ENCODE measurements at places on chromosomes 2 and 18.

- no peak for DNase-seq
These were observed 45.6 kb downstream of the PARD6G start for GRCh38 chr18:80201739-80202138.

GRCh38 chr2:230955163-230955737 lies 30.2 kb upstream of the GPR55 start:
- DNase-seq: no peak

- DNase-seq: no peak
These were observed 225.9 kb upstream of the RASGRP3 start for GRCh38 chr2:33250417-33251029.

GRCh38 chr18:46061387-46061786 lies 10.7 kb downstream of the PSTPIP2 start:
- no peak for DNase-seq

DNA sequence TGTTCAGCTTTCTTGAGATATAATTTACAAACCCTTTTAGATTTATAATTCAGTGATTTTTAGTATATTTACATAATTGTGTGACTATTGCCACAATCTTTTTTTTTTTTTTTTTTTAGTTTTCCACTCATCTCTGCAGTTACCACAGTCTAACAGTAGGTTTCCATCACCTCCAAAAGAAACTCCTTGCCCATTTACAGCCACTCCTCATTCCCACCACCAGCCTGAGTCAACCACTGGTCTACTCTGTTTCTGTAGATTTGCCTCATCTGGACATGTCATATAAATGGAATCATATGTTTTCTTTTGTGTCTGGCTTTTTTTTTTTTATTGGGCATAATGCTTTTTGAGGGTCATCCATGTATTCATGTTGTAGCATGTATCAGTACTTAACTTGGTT lies 16.1 kb downstream of the MTX2 start:
- no peak for DNase-seq

DNA sequence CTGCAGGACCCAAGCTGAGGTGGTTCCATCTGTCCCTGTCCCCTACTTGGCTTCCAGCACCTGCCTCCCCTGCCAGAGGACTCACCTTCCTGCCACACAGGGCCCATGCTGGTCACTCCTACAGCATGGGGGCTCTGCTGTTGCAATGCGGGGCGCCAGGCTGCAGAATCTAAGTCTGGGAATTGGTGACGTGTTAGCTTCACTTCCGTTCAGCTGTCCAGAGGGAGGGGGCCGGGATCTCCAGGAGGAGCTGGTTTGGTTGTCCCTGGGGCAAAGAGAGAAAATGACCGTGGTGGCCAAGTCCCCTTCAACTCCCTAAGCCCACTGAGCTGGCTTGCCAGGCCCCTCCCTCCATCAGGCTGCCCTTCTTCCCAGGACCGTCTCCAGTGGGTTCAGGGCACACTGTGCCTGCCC lies 69.5 kb downstream of the IL1R2 start:
- DNase-seq: no peak

- DNase-seq: no peak
These were observed 8.5 kb downstream of the ONECUT2 start for GRCh38 chr18:57443702-57444101.

DNA sequence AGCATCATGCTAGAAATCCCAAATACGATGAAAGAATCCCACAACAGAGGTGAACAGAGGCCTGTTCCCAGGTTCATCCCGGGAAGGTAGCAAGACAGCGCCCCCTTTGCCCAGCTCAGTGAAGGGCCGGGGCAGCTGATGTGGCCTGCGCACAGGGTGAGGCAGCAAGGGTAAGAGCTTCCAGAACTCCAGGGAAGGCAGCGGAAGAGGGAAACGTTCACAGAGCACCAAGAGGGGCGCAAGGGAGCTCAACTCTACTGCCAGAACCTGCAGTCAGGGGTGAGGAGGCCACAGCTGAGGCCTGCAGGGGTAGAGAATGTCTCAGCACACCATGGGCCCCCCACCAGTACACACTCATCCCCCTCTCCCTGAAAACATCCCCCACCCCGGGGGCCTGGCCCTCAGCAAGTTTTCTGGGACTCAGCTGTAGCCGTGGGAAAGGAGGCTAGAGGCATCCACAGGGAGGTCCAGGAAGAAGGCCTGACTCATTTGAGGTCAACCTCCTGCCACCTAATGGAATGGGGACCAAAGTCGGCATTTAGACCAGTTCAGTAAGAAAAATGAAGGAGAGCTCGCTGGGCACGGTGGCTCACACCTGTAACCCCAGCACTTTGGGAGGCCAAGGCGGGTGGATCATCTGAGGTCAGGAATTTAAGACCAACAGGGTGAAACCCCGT lies 95.6 kb upstream of the ASAP2 start:
- no peak for DNase-seq

DNA sequence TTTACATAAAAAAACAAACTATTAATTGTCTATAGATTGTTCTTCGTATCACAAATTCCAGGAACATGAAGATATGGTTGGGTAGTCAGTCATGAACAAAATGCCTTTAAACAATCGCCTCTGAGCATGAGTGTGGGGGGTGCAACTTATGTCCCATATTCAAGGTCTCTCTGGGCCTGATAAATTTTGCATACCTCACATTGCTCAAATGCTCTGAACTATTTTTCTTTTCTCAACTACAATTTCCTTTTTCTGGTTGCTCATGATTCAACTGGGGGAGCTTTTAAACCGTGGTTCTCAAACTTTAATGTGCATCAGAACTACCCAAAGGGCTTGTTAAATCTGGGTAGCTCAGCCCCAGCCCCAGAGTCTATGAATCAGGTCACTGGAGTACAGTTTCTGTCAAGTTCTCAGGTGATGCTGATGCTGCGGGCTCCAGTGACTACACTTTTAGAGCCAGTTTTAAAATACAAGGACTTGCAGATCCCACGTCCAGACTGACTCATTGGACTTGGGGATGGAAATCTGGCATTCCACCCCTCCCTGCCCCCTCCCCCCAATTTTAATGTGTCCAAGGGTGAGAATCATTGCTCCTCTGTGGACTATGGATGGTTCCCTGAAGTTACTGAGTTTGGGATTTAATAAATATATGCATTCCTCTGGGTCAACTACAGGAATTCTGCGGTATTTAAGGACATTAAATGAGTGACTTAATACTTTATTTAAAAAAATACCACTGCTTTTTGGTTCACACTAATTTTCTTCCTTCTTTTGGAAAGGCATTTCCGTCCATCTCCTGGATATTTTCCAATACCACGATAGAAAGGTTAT lies 1.5 kb upstream of the GPD2 start:
- DNase-seq: no peak

- DNase-seq: no peak
These were observed 269.6 kb downstream of the ARHGAP15 start for GRCh38 chr2:143398781-143399180.

- DNase-seq: no peak
These were observed 290.8 kb downstream of the KCNS3 start for GRCh38 chr2:18169121-18169892.

GRCh38 chr2:186862869-186863709 lies 14.1 kb upstream of the ZSWIM2 start:
- no peak for DNase-seq

DNA sequence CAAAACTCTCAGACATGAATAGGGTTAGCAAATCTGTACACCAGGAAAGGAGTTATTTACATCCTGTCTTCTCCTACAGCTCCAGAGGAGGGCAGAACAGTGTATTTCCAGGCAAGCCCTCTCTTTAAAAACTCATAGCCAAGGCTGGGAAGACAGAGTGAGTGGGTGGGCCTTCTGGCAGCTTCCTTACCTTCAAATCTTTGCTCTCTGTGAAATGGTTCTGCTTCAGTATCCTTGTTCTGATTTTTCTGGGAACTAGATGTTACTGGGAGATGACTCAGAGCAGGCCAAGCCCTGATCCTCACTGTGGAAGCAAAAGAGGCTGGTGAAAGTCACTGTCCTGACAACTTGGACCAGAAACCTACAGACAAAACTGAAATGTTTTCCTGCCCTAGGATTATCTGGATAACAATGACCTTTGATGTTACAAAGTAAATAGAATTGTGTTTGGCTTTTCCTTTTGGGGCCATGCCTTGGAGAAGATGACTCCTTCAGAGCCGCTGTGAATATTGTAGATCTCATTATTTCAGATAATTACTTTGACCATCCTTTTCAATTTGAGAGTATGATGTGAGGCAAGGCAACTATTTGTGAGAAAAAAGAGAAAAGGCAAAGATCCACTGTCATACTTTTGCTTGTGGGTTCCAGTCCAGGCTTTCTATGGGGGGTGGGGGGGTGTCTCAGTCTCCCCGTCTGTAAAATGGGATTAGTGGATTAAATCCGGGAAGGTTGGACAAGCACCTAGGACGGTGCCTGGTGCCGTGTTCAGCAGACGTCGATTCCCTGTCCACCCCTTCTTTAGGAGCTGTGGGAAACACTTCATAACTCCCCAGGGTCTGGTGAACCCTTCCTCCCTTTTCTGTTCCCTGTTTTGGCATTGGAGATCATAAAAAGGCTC lies 644 bp upstream of the QPCT start:
- no peak for DNase-seq

DNA sequence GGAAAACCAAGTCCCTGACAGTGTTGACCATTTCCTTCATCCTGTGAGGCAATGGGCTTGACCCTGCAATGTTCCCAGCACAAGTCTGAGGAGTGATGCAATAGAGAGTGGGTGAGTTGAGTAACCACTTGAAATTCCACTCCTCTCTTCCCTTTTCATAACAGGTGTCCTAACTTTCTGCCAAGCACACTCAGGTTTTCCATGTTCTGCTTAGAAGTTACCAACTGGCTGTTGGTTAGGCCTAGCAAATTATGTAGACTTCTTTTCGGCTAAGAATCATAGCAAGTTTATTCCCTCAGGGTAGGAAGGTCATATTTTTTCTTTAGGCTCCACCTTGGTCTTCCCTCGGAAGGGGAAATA lies 11.5 kb downstream of the GNLY start:
- DNase-seq: no peak

GRCh38 chr2:191209340-191209739 lies 35.9 kb upstream of the MYO1B start:
- no peak for DNase-seq

DNA sequence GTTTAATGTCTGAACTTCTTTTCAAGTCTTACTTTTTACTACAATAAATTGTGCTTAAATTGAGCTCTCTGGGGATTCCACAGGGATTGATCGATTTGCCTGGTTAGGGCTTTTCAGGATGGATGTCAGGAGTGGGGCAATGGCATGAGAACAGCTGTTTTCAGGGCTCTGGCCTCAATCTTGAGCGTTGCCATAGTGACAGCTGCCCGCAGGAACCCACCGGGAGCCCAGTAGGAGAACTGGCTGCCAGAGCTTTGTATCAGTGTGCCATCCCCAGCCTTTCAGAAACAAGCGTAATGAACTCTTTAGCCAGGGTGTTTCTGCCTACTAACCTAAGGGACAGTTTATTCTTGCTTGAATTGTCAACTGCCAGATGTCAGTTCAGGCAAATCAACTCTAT lies 93.5 kb downstream of the GALNT3 start:
- DNase-seq: no peak

DNA sequence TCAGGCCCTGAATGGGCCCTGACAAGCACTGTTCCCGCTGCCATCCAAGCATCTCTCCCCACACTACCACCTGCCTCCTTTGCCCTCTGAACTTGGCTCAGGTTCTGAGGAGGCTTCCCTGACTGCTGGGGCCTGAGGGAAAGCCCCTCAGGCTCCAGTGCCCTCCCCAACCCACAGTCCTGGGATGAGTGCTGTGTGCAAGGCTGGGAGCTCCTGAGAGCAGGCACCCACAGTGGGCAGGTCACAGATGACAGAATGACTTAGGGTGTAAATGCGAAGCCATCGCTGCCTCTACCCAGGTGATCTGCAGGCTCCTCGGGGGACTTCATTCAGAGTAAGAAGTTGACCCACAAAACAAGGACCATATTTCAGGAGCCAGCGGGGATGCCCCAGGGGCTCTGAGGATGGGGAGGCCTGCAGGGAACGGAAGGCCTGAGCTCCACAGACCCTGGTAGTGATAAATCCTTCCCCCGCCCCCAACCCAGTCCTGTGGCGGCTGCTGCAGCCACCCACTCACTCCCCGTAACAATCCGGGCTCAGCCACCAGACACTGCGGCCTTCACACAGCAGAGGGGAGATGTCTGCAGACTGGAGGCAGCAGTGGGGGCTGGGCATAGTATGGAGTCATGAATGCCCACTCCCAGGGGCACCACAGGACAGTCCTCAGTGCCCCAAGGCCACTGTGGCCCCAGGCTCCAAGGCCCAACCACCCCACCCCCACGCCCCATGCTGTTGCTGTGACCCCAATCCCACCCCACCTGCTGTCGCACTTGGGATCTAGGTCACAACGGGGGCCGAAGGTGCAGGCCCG lies 8.9 kb downstream of the BIN1 start:
- no peak for DNase-seq

GRCh38 chr2:134739879-134740301 lies 21.1 kb upstream of the TMEM163 start:
- no peak for DNase-seq

- no peak for DNase-seq
These were observed 97.0 kb downstream of the NEB start for GRCh38 chr2:151637271-151637781.

DNA sequence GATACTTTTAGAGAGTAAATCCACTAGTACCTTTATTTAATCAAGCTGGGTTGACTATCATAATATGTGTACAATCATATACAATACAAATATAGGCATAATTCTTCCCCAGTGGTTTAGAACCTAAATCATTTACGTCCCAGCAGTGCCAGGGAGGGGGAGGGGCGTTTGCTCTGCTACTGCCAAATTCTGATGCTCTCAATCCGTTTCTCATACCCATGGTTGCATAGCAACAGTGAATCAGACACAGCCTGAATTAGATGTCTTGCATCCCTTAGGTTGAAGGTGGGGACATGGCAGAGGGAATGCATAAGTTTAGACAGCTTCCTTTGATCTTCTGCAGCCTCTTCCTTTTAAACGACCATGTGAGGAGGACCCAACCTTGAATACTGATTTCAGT lies 135.4 kb downstream of the ABCA12 start:
- no peak for DNase-seq

DNA sequence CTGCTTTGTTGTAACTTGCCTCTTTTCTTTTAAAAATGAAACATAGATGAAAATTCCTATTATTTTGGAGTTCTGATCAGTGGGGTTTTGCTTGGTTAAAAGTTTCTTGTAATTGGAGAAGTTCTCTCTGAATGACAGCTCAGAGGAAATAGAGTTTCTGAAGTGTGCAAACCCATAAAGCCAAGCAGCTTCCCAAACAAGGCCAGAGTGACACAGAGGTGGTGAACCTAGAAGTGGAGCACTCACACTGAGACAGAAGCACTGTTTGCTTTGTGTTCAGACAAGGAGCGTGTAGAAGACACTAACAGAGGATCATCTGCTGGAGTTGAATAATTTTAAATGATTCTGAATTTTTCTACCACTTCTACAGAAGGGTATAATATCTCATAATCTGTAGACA lies 49.2 kb downstream of the FBXO48 start:
- DNase-seq: no peak

DNA sequence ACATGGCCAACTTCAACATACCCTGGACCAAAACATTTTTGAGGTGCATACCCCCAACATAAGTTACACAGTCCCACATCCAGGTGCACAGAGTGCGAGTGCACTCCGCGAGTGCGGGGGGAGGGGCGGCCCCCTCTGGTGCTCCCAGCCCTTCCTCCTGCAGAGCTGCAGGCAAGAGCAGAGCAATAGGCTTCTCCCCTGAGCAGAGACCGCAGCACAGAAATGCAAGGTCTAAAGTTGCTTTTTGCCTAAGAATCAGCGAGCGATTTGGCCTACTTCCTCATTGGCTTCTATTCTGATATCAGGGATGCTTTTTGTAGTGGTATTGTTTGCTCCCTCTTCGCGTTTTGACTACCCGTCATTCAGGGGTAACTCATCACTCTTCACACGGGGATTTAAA lies 40.6 kb downstream of the BOLA3 start:
- DNase-seq: no peak
